ENCODE measurements at places on chromosomes 11 and 22.
A peak's percentile ranks its signal among the peaks of the same experiment; 100 is the strongest.

- DNase-seq = peak; percentile 48
Observed at GRCh38 chr11:34449013-34449412, 10.3 kb downstream of the CAT start.

- peak; percentile 31 for DNase-seq
Observed at GRCh38 chr22:42930810-42931420, 73.8 kb upstream of the ARFGAP3 start.

DNA sequence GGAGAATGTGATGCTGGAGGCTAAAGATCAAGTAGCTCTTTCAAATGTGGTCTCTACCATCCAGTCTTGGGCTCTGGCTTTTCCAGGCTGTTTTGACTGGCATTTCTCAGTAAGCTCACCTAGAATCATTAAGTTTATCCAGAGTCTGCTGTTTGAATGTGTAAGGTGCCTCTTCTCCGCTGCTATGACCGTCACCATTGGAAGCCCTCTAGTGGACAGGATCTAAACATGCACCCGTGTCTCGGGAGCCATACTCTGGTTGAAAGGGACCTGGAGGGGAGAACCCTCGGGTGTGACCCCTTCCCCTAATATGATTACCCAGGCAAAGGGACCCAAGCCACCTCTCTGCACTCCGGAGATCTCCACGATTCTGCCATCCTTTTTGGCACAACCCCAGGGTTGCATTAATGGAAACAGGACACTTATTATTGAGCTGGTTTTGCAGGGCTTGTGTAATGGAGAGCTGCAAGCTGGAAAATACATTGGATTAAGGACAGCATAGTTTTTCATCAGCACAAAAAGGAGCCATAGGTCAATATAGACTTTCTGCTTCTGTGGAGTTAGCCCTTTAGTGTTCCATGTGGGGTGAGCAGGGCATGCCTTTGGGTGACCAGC is 191.0 kb upstream of the LARGE1 start:
- DNase-seq = peak; percentile 9

DNA sequence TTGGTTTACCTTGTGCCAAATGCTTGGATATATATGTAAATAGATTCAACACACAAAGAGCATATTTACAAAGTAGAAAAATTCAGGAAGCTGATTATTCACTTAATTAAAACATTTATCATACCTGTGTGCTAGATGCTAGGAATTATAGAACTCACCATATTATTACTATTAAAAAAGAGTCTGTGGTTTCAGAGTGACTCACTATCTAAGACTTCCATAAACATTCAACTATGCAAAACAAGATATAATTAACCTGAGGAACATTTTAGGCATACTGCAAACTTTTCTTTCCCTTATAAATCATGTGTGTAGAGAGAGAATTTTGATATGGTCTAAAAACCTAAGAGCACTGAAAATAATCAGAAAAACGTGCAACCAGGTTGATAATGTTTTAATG is 27.3 kb downstream of the CTSC start:
- DNase-seq = no peak

GRCh38 chr11:6402561-6402981 is 12.3 kb downstream of the SMPD1 start:
- DNase-seq = peak; percentile 92

DNA sequence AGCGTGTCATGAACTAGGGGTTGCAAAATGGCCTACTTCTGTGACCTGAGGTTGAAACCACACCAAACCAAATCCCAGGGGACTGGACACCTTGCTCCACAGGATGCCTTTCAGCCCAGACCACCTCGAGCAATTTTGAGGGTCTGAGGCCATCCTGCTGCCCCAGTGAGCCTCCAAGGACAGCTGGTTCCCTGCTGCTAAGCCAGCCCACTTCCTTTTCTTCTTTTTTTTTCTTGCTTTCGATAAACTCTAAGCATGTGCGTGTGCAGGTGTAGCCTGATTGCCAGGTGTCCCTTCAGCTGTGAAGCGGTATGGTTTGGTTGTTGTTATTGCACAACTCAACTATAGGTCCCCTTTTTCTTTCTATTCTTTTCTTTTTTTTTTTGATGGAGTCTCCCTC is 2.7 kb downstream of the CRYBB1 start:
- DNase-seq = no peak

DNA sequence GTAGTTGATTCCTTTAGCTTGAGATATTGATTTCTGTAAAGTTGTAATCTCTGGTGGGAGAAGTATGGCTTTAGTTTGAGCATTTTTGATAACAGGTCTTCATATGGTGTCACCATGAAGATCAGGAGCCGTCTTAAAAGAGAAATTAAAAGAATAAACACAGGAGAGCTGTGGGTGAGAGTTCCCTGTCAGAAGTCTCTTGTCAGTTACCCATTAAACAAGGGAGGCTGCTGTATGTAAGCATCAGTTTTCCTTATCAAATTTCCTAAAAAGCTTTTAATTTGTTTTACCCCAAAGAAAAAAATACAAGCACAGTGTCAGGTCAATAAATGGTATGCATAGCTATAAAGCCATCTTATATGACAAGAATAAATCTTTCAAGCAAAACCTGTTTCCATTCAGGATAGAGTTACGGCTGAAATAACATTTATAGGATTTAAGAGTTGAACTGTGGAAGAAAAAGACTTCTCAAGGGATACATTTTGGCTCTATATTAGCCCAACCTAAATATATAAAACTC is 767.5 kb downstream of the JRKL start:
- DNase-seq = no peak

GRCh38 chr22:29816980-29817379 is 21.1 kb downstream of the ASCC2 start:
- no peak for DNase-seq

DNA sequence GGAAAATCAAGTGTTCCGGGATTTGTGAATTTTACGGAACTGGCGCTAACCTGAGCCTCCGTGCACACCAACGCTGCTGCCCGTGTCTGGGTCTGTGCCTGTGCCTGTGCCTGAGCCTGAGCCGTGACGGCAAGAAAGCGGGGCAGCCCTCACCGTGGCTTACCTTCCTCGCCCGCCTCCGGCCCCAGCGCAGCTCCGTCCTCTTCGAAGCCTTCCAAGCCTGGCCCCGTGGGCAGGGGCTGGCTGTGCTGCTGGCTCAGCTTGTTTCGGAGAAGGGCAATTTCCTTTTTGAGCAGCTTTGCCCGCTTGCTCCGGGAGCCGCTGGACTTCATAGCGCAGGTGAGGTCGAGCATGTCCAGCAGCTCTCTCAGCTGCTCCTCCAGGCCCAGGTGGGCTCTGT is 33.8 kb downstream of the BRD1 start:
- no peak for DNase-seq

GRCh38 chr22:45503050-45503815 is 550 bp downstream of the FBLN1 start:
- no peak for DNase-seq

DNA sequence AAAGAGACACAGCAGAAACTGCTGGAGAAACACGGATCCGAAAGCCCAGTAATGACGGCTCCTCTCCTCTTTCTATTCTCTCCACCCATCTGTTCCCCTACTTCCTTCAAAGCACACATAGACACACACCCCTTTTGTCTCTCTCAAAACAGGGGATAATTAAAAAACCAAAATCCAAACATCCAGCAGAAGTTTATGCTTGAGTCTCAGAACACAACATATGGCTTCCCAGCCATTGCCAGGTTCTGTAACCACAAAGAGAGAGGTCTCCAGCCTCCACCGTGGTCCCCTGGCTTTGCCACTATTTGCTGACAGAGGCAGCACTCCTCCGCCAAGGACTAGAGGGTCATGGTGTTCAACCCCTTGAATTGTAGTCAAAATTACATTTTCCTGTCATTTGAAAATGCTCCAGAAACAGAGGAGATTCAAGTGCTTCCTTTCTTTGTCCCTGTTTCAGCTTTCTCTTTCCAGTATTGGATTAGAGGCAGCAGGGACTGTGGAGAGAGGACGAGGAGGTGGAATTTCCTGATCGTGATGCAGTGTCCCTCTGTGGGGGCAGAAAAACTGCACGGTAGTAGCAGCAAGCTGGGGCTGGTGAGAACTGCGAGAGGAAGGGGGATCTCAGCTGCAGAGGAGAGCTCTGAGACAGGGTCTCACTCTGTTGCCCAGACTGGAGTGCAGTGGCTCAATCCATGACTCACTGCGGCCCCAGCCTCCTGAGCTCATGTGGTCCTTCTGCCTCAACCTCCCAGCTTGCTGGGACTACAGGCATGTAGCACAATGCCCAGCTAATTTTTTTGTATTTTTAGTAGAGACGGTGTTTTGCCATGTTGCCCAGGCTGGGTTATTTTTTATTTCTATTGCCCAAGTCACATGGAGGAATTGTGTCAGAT is 60.3 kb downstream of the UBASH3B start:
- DNase-seq = no peak

GRCh38 chr22:23408321-23408720 is 171.8 kb downstream of the IGLL1 start:
- DNase-seq = no peak

GRCh38 chr11:63494975-63495374 is 4.0 kb upstream of the PLAAT5 start:
- DNase-seq = no peak

DNA sequence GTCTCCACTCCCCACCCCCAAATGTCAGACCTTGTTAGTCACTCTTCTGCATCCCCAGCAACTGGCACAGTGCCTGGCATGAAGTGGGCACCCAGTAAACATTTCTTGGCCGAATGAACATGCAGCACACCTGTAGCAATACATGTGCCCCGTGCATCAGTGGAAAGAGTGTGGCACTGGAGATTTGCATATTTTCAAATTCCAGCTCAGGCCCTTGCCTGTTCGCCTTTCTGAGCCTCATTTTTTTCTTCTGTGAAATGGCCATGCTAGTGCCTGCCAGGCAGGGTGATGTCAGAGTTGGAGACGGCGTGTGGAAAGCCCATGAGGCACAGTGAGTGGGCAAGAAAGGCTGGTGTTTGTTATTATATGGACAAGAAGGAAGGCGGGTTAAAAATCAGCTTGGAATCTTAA is 38.7 kb downstream of the CD82 start:
- DNase-seq = no peak

DNA sequence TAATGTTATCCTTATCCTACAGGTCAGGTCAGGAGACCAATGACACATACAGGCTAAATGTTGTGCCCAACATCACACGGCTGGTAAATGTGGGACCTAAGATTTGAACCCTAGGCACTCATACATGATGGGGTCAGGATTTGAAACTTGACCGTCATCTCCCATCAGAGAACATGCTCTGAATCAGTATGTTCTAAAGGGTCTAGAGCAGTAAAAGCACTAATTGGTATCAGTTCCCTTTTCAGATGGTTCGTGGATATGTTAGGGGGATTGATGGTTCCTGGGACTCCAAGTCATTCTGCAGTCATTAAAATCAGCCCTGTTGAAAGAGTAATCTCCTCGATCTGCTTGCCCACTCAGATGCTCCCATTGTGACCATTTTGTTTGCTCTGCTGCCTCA is 65.5 kb downstream of the BMAL1 start:
- no peak for DNase-seq

- DNase-seq = no peak
Observed at GRCh38 chr11:111445586-111445985, 66.5 kb upstream of the POU2AF1 start.

DNA sequence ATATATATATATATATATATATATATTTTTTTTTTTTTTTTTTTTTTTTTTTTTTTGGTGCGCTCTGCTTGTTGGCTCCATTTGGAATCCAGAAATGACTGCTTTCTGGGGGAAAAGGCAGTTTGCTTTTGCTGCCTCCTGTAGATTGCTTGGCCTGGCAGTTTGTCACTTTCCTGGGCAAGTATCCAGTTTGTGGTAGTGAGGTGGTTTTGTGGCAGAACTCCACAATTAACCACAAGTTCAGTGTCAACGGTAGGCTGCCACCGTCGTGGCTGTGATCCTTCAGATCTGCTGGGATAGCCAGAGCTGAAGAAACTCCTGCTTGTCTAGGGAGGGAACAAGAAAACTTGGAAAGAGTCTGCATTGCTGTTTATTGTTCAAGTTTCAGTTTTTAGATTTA is 5.0 kb upstream of the PDE3B start:
- DNase-seq = peak; percentile 13

DNA sequence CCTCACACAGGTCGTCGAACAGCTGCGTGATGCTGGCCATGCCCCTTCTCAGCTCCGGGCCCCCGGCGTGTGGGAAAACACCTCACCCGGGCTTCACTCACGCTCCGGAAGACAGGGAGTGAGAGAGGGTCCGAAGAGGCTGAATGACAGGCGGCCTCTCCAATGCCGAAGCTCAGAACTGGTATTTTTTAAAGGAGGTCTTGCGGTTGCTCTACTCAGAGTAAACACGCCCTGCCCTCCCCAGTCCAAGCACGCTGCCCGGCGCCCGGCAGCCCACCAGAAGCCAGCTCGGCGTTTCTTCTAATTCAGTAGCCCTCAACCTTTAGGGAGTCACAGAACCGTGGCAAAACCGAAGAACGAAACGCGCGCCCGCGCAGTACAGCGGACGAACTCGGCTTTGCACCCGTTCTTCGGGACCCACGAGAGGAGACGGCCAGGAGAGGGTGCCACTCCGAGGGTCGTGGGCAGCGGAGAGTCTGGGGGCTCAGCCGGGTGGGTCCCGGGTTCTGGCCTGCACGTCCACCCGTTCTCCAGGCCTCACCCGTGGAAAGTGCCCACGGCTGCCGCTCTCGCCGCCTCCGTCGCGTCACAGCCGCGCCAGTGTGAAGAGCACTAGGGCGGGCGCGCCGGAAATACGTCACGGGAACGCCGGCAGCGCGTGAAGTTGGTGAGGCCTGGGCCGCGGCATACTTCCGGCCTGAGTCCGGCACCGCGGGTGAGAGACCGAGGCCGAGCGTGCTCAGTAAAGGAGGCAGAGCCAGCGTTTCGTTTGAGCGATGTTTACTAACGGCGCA is at the start of gene TUBGCP6:
Gene TUBGCP6 (minus strand): TSS at position 604 of the 794 bp plus-strand sequence. CDS start 564 bp downstream, at position 40.
- DNase-seq = peak; percentile 96

GRCh38 chr11:75204685-75205563 is 35.6 kb upstream of the TPBGL start:
- DNase-seq = peak; percentile 93

- DNase-seq = no peak
Observed at GRCh38 chr11:60933416-60934123, 9.3 kb downstream of the TMEM132A start.

- no peak for DNase-seq
Observed at GRCh38 chr22:23478175-23478574, 101.9 kb downstream of the IGLL1 start.

GRCh38 chr11:134022748-134023147 is 46.1 kb upstream of the JAM3 start:
- DNase-seq = no peak

DNA sequence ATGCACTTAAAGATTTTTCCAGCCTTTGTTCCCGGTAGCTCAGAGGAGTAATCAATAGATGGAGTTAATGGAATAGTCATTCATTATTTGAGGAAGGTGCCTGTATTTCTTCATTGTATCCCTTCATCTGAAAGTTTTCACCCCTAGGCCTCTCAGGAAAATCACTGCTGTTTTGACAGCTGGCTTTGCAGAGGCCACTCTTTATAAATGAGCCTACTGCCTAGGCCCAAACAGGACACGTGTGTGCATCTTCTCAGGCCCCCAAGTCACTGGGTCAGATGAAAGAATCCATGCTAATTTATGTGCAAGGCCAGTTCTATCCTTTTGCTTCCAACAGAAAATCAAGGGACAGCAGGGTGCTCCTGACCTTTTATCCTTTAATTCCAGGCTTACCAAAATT is 76.8 kb downstream of the MPPED2 start:
- no peak for DNase-seq

GRCh38 chr11:44324749-44325525 is 15.0 kb upstream of the ALX4 start:
- no peak for DNase-seq

- peak; percentile 77 for DNase-seq
Observed at GRCh38 chr11:35006389-35007128, 90.1 kb downstream of the PDHX start.
